ENCODE measurements at places on chromosomes 11 and 22.

- no peak for DNase-seq
Observed at GRCh38 chr11:113404859-113405430, 17.4 kb downstream of the ANKK1 start.

DNA sequence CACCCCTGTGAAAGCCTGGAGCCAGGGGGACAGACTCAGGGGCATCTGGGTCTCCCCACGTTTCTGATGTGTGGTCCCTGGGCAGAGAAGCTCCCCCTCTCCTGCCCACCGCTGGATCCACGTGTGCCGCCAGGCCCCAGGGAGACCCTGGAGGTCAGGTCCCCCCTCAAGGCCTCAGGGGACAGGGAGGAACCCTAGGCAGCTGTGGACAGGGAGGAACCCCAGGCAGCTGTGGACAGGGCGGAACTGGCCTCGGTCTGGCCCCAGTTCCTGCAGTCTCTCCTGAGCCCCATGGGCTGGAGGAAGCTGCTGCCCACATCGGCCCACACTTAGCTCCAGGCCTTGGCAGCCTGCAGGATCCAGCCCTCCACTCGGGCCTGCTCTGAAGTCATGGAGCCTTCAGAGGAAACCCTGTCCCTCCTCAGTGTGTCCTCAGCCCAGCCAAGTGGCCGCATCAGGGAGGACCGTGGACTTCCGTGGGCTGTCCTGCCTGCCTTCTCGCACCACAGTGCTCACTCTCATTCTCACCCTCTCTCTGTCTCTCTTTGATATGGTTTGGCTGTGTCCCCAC is 127.7 kb downstream of the BRD1 start:
- no peak for DNase-seq

DNA sequence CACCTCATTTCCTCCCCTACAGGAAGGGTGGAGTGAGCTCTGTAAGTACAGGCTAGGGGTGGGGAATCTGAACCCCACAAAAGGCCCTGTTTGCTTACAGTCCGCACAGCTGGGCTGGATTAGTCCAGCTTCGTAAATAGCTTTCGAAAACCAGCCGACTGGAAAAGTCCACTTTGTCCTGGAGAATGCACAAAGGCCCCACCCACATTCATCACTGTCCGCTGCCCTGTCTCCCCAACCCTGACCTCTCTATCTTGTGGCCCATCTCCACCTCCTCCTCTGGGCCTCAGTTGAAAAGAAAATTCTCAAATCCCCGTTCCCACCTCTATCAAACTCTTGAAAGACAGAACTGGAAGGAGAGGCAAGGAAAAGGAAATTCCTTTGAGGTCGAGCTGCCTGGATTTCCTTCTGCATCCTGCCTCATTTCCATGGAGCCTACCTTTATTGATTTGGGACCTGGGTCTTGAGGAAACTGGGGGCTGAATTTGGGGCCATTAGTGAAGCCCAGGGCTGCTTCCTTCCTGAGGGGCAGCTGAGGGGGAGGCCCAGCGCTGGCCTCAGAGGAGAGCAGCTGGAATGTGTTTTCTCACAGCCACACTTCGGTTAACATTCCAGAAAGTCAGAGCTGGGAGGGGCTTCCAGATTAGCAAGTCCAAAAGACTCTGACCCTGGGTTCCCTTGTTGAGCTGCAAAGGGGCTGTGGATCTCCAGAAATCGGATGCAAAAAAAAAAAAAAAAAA is 147.6 kb downstream of the FBXO7 start:
- DNase-seq = no peak

- no peak for DNase-seq
Observed at GRCh38 chr11:24122291-24122690, 374.6 kb upstream of the LUZP2 start.

DNA sequence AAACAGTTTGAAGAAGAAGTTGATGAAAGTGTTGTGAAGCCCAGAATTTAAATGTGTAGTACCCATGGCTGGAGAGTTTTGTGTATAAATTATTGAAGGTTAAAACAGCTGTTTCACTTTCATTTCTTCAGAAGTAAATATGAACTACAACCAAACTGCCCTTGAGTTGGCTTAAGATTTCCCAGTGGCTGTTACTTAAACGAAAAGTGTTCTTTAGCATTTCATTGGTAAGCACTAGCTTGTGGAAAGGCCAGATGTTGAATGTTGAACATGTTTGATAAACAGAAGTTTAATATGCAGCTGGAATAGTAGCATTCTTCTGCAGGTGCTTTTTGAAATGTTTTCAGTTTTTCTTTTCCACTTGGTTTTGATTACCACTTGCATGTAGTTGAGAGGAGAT is 83.2 kb upstream of the TNRC6B start:
- peak; percentile 20 for DNase-seq
